ENCODE measurements at places on chromosomes 7 and 10.

DNA sequence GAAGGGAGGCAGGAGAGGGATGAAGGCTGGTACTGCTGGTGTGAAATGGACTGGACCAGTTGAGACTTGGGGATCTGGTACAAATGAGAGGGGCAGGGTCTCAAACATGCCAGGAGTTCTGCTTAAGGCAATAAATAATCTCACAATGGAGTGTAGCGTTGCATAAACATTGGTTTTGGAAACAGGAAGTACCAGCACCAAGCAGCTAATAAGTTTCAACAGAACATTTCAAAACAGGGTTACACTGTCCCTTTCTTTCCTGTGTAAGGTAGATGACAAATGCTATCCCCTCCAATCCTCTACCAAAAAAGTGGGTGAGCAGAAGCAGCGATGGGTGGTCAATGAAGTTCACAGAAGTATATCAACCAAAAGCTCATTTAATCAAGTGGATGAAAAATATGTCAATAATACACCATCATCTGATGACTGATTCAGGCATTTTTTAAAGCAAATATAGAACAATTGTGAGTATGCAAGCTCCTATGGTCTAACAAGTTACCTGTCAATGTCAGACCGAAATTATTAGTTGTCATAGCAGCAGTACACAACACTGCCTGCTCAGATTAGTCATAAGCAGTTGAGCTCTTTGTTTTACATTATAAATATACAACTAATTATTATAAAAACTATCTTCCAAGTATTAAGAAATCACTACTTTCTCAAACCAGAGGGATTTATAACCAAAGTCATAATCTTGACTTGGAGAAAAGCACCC lies 220.0 kb downstream of the FAM107B start:
- DNase-seq: no peak

- no peak for DNase-seq
These were observed 97.5 kb downstream of the UBE2H start for GRCh38 chr7:129855234-129855673.

- no peak for DNase-seq
These were observed 94.1 kb downstream of the CDCA7L start for GRCh38 chr7:21851559-21851967.

DNA sequence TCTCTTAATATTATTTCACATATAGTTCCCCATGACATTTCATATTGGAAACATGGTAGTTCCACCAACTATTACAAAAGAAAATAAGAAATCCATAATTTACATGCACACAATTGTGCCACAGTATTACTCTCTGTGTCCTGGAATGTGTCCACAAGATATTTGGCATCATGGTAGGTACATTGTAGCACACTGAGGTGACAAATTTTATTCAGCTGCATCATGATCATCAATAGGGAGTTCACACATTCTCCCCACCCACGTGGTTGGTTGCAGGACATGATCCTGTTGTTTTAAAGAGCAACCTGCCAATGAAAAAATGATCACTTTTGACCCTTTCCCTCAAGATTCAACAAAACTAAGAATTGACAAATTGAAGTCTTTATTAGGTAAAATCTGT lies 67.1 kb upstream of the HECTD2 start:
- no peak for DNase-seq

DNA sequence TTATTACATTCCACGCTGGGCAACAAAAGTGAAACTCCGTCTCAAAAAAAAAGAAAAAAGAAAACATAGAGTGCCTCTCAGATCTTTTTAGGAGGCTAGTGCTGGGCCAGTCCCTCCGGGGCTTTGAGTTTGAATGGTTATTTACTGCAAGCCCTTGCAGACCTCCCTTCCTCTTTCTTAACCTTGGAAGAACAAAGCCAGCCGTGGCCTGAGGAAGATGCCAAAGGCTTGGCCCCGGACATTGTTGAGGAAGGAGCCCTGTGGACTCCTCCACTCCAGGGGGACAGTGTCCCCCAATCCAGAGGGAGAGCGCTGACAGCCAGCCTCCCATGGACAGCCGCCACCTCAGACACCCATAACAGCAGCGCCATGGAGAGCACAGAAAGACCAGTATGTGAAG lies 5.0 kb downstream of the TSPAN33 start:
- no peak for DNase-seq

DNA sequence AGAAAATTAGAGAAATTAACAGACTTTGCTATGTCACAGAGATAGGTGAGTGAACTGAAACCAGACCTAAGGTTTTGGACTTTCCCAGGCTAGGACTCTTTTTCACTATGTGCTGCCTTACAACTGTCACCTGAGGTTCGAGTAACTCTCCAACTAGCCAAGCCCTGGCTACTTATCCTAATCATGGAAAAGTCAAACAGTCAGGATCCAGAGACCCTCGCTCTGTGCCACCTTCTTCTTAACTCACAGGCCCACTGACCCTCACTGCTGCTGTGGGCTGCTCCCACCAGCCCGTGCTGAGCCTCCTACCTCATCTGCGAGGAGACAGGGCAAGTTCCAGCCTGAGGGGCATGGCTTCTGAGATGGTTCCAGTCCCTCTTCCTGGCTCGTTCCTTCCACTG lies 211.4 kb upstream of the KLF14 start:
- no peak for DNase-seq

DNA sequence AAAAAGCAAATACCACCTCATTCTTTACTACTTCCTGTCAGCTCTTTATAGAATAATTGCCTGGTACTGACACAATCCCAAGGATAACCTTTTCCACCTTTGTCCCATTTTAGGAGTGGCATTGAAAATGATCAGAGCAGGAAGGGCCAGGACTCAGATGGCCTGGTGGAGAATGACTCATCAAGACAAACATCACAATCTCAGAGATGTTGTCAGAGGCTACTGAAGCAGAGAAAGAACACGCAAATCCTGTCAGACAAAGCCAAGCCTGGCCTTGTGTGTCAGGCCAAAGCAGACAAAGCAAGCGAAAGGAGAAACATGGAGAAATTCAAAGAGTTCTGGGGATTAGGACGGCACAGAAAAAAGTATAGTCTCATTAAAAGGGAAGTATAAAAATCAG lies 40.9 kb downstream of the NSUN6 start:
- DNase-seq: peak; percentile 16

DNA sequence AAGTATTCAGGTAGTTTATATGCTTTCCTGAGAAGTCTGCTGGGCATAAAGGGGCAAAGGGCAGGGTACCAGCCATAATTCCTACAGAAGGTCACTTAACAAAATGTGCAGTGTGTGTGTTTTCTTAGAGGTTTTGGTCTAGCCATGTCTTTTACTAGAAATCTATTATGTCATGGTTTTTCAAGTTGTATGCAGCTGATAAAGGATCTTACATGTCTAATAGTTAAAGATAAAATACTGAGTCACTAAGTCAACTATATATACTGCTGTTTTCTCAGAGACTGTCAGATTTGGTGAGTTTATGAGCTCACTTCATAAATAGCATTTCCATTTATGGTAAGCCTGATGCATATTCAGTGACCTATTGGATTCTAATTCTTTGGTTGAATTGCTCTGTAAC lies 7.7 kb downstream of the CASP2 start:
- no peak for DNase-seq

GRCh38 chr10:5827841-5828240 lies 14.6 kb upstream of the GDI2 start:
- DNase-seq: no peak

DNA sequence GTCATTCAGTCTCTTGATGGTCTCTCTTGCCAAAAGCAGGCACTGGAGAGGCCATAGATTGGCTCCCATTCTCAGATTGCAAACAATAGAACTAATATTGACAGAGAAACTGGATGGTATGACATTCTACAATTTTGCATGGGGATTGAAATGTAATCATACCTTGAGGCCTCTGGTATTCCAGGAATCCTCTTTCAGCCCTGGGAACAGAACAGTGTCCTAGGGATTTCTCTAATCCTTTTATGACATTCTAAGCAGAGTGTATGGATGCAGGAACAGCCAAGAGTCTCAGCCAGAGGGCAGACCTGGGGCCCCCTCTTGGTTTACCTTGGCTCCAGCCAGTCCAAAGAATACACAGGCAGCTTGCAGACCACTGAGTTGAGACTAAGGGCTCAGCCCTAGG lies 206.4 kb downstream of the KCNMA1 start:
- no peak for DNase-seq

GRCh38 chr7:75716992-75717626 lies 21.6 kb downstream of the HIP1 start:
- DNase-seq: no peak

DNA sequence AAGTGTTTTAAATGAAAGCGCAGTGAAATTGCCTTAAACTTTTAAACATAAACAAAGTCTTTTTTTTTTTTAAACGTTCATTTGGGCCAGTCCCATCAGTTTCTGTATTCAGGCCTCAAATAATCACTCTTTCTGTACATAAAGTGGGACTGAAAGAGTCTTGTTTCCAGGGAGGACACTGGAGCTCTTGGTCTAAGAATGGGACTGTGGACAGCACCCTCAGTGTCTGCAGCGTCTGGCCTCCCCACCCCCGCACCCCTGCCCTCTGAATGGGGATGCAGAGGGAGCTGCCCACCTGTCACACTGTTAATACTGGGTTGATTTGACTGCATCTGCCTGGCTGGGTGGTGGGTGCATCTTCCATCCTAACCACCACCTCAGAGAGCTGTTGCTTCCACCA lies 5.2 kb downstream of the ZNF365 start:
- no peak for DNase-seq

- DNase-seq: no peak
These were observed 29.7 kb downstream of the PLXNA4 start for GRCh38 chr7:132546366-132547127.

DNA sequence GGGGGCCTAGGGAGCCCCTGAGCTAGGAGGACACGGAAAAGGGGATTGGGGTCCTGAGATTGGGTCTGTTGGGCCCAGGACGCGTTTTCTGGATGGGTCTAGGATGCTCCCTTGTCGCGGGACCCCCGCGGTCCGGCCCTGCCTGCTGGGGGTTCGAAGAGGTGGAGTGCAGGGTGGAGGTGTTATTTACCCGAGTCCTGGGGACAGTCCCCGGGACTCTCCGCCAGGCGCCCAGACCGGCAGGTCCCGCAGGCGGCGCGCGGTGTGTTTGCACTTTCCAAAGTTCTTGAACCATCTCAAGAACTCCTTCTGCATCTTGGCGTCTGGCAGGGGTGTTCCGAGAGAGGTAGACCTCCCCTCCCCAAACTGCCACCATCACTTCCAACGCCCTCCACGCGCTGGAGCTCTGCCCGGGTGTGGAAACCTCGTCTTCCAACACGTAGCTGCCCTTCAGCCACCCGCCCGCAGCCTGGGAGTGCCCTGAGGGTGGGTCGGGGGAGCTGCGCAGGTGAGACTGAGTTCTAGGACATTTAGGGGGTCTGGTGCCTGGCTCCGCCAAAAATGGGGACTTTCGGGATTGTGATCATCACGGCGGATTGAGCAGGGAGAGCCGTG lies 569 bp downstream of the CAV1 start:
- peak; percentile 47 for DNase-seq

GRCh38 chr7:68684996-68685395 lies 913.3 kb upstream of the AUTS2 start:
- DNase-seq: no peak

DNA sequence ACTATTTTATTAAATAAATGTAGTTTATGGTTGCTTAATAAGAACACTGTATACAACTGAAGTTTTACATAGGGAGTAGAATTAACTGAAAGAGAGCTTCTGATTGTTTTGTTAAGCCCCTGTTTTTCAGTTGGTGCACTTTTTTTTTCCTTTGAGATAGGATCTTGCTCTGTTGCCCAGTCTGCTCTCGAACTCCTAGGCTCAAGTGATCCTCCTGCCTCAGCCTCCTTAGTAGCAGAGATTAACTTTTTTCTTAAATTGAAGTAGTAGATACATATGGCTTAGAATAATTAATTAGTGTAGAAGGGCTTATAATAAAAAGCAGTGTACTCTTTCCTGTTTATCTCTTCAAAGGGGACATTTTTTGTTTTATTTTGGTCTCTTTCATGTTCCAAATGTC lies 11.2 kb downstream of the SDHAF3 start:
- no peak for DNase-seq

DNA sequence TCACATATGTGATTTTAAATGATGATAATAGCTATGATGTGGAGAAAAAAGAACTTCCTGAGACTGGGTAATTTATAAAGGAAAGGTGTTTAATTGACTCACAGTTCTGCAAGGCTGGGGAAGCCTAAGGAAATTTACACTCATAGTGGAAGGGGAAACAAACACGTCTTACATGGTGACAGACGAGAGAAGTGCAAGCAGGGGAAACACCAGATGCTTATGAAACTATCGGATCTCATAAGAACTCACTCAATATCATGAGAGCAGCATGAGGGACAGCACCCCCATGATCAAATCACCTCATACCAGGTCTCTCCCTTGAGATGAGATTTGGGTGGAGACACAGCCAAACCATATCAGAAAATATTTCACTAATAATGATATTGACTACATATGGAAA lies 4.1 kb upstream of the LIPN start:
- DNase-seq: no peak

DNA sequence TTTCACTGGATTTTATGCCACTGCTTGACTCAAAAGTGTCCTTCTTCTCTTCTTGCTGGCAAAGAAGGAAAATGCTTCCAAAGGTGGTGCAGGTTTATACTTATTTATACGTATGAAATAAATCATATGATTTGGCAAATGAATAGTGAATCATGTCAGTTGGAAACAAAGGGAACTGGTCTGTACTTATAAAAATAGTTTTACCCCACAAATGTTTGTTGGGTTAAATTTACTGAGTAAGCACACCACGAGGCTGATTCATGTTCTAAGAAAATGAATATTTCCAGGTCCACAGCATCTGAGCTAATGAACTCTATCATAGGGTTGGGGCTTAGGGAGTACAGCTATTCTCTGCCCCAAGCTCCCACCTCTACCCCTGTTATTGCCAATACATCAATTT lies 232.2 kb downstream of the TRIL start:
- DNase-seq: no peak

DNA sequence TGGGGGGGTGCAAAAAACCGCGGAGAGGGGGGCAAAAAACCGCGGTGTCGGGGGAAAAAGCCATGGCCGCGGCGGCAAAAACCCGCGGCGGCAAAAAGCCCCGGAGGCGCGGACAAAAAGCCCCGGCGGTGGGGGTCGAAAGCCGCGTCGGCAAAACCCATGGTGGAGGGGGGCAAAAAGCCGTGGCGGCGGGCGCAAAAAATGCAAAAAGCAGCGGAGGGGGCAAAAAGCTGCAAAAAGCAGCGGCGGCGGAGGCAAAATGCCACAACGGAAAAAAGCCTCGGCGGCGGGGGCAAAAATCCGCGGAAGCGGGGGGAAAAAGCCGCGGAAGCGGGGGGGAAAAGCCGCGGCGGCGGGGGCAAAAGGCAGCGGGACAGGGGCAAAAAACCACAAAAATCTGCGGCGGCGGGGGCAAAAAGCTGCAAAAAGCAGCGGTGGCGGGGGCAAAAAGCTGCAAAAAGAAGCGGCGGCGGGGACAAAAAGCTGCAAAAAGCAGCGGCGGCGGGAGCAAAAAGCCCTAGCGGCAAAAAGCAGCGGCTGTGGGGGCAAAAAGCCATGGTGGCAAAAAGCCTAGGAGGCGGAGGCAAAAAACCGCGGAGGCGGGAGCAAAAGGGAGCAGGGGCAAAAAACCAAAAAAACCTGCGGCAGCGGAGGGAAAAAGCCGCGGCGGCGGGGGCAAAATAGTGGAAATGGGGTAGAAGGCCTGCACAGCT lies 418.9 kb downstream of the ZNF716 start:
- no peak for DNase-seq
